Mammary epithelial cell (primary cell): ENCODE measurements at places on chromosomes 6 and 20. TPM values are rescaled to one million over a fixed set of nuclear protein-coding genes. Genes with fewer than 3 reads are reported as not detected.

Gene GJA1
- 104 and 114 TPM in 2 replicates for total RNA-seq

Gene TNF
- total RNA-seq, result not detected

Gene PACSIN1
- total RNA-seq, result not detected

Gene FAM217A
- total RNA-seq, result not detected

Gene NUP153
- 23.6 and 34.8 TPM in 2 replicates for total RNA-seq

Gene SLC22A2
- not detected for total RNA-seq

Gene RIPOR2
- under 0.01 TPM for total RNA-seq

Gene PDYN
- total RNA-seq, result not detected in 2 replicates

Gene CLVS2
- not detected in 2 replicates for total RNA-seq

Gene GSTA1
- total RNA-seq, result not detected in 2 replicates

Gene BMP6
- total RNA-seq, result 1.2 and 1.7 TPM in 2 replicates

Gene PPP1R16B
- not detected in 2 replicates for total RNA-seq

Gene KIFC1
- total RNA-seq, result 7.0 and 36.7 TPM in 2 replicates

Gene SLC22A1
- total RNA-seq, result 2.5 TPM

Gene TPBG
- 115 and 128 TPM in 2 replicates for total RNA-seq

Gene DEFB110
- total RNA-seq, result not detected in 2 replicates

Gene CCN6
- total RNA-seq, result 6.0 and 7.5 TPM in 2 replicates

Gene LY6G6C
- not detected for total RNA-seq

Gene PNPLA1
- total RNA-seq, result not detected

Gene BMP7
- not detected in 2 replicates for total RNA-seq

Gene SOX4
- 16.9 and 22.3 TPM in 2 replicates for total RNA-seq

Gene FILIP1
- total RNA-seq, result not detected in 2 replicates

Gene FOXQ1
- total RNA-seq, result not detected

Gene CDKN1A
- total RNA-seq, result 707 TPM

Gene ZBTB2
- total RNA-seq, result 12.9 and 16.1 TPM in 2 replicates

Gene CNKSR3
- 1.7 TPM for total RNA-seq

Gene CRISP3
- not detected for total RNA-seq

Gene TCP11
- total RNA-seq, result not detected in 2 replicates

Gene MYB
- total RNA-seq, result 0.40 TPM in 1 of 2 replicates, not detected in the other

Gene PRRC2A
- 66.5 TPM for total RNA-seq

Gene GRIK2
- total RNA-seq, result 2.8 TPM

Gene ASF1A
- 19.8 TPM for total RNA-seq

Gene ADGB
- total RNA-seq, result not detected

Gene BPIFB4
- total RNA-seq, result not detected

Gene LAMA2
- total RNA-seq, result 0.50 TPM

Gene RIPK1
- 17.9 and 21.1 TPM in 2 replicates for total RNA-seq

Gene DOP1A
- total RNA-seq, result 74.3 TPM

Gene ENPP4
- 0.21 and 0.56 TPM in 2 replicates for total RNA-seq

Gene GPLD1
- total RNA-seq, result not detected in 2 replicates

Gene QRSL1
- total RNA-seq, result 14.9 and 16.6 TPM in 2 replicates

Gene LGSN
- not detected in 2 replicates for total RNA-seq

Gene ANKRD66
- total RNA-seq, result not detected

Gene SAMD5
- 2.5 TPM for total RNA-seq

Gene ATP6V1G2
- 0.80 and 1.4 TPM in 2 replicates for total RNA-seq

Gene HCRTR2
- not detected for total RNA-seq

Gene GLP1R
- under 0.01 TPM for total RNA-seq

Gene IL17F
- not detected for total RNA-seq

Gene CAGE1
- under 0.01 TPM for total RNA-seq

Gene MAK
- total RNA-seq, result under 0.01 TPM
